ENCODE measurements at places on chromosomes 7 and 10.

GRCh38 chr7:141978351-141978750, 4.8 kb upstream of the TAS2R38 start:
- H3K4me1 ChIP-seq: peaks cover 5% of the 10 kb centered on the region
- DNase-seq: no peak
- no peaks in the 10 kb centered on the region for H3K27me3 ChIP-seq
- H3K36me3 ChIP-seq: no peaks in the 10 kb centered on the region
- no peak overlapping the region for H3K27ac ChIP-seq

GRCh38 chr10:100965820-100966219, 3.5 kb upstream of the SEMA4G start:
- H3K27me3 ChIP-seq: no peaks in the 10 kb centered on the region
- no peak for DNase-seq
- H3K36me3 ChIP-seq: peaks cover 13% of the 10 kb centered on the region
- H3K4me1 ChIP-seq: peaks cover 8% of the 10 kb centered on the region
- no peak overlapping the region for H3K27ac ChIP-seq
- H3K4me3 ChIP-seq: no peak overlapping the region

DNA sequence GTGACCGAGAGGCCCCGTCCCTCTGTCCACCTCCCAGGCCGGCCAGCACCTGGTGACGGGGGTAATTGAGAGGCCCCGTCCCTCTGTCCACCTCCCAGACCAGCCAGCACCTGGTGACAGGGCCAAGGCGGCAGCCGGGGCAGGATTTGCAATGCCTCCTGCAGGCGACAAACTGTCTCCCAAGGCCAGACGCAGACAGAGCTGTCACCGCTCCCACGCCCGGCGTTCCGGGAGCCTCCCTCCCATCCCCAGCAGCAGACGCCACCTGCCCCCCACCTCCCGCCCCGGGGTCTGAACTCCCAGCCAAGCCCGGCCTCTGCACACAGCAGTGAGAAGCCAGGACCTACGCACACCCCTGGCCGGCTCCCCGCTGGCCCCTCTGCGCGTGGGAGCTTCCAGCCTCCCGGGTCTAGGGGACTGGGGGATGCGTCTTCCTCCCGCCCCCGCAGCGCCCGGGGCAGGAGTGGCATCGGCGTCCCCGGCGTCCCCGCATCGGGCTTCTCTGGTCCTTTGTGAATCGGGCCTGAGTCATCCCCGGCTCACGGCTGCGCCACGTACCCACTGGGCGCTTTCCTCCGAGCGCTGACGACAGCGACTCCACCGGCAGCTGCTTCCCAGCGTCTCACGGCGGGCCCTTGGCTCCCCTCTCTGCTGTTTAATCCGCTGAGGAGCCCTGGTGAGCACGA, 95.1 kb upstream of the DIP2C start:
- DNase-seq: peak; percentile 82
- peaks cover 28% of the 10 kb centered on the region for H3K27me3 ChIP-seq
- H3K36me3 ChIP-seq: no peaks in the 10 kb centered on the region
- H3K4me1 ChIP-seq: no peaks in the 10 kb centered on the region
- H3K27ac ChIP-seq: no peak overlapping the region

GRCh38 chr10:133134411-133135115, 25.5 kb upstream of the KNDC1 start:
- H3K27ac ChIP-seq: no peak overlapping the region
- peak; percentile 7 for DNase-seq
- no peaks in the 10 kb centered on the region for H3K27me3 ChIP-seq
- H3K4me3 ChIP-seq: no peak overlapping the region
- H3K4me1 ChIP-seq: no peaks in the 10 kb centered on the region

DNA sequence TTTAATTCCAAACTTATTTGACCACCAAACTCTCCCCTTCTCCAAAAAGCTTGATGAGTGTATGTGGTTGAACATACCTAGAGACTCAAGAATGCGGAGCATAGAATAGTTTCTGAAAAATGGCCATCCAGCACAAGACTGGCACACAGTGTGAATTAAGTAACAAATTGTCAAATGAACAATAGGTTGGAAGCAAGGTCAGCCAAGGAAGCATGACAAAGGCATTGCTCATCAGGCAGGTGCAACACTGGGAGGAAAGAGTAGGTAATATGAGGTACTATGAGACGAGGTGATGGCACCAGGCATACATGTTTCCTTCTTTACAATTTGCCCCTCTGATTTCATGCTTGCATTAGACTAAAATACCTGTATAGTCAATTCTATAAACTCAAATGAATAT, 73.7 kb downstream of the DKK1 start:
- DNase-seq: no peak
- H3K4me1 ChIP-seq: no peaks in the 10 kb centered on the region
- no peak overlapping the region for H3K4me3 ChIP-seq
- H3K27me3 ChIP-seq: no peaks in the 10 kb centered on the region

GRCh38 chr7:155181768-155182167, 111.6 kb downstream of the HTR5A start:
- peaks cover 15% of the 10 kb centered on the region for H3K27me3 ChIP-seq
- H3K4me1 ChIP-seq: no peaks in the 10 kb centered on the region
- no peak for DNase-seq
- H3K27ac ChIP-seq: no peak overlapping the region
- H3K36me3 ChIP-seq: peaks cover 13% of the 10 kb centered on the region

- H3K4me3 ChIP-seq: no peak overlapping the region
- H3K4me1 ChIP-seq: no peaks in the 10 kb centered on the region
- DNase-seq: no peak
- H3K36me3 ChIP-seq: peaks cover 13% of the 10 kb centered on the region
- H3K27me3 ChIP-seq: no peaks in the 10 kb centered on the region
- H3K27ac ChIP-seq: no peak overlapping the region
These were observed 36.5 kb upstream of the TMEM140 start for GRCh38 chr7:135111379-135111778.

DNA sequence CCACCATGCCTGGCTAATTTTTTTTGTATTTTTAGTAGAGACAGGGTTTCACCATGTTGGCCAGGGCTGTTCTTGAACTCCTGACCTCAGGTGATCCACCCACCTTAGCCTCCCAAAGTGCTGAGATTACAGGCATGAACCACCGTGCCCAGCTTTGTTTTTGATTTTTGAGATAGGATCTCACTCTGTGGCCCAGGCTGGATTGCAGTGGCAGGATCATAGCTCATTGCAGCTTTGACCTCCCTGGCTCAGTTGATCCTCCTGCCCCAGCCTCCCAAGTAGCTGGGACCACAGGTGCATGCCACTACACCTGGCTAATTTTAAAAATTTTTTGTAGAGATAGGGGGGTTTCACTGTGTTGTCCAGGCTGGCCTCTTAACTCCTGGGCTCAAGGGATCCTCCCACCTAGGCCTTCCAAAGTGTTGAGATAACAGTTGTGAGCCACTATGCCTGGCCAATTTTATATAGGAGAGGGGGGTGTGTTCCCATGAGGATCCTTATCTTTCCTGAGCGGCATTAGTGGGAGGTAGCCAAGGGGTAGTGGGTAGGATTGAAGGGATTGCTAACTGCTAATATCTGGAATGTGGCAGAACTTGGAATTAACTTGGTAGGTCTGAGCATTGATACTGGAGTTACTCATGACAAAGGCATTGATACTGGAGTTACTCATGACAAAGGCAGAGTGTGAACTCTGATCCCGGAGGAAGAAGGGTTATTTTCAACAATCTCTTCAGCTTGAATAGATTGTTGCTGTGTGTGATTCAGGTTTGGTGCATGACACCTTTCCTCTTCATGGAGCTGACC, 1.0 kb upstream of the NOLC1 start:
- peak overlapping the region; percentile 74 for H3K4me3 ChIP-seq
- peaks cover 74% of the 10 kb centered on the region for H3K36me3 ChIP-seq
- H3K27ac ChIP-seq: peak overlapping the region; percentile 98
- H3K27me3 ChIP-seq: no peaks in the 10 kb centered on the region
- DNase-seq: peak; percentile 18
- peaks cover 48% of the 10 kb centered on the region for H3K4me1 ChIP-seq

GRCh38 chr7:155215576-155216325, 81.9 kb upstream of the INSIG1 start:
- peaks cover 21% of the 10 kb centered on the region for H3K4me1 ChIP-seq
- no peak overlapping the region for H3K27ac ChIP-seq
- no peak overlapping the region for H3K4me3 ChIP-seq

- no peak overlapping the region for H3K4me3 ChIP-seq
- no peaks in the 10 kb centered on the region for H3K36me3 ChIP-seq
- no peaks in the 10 kb centered on the region for H3K27me3 ChIP-seq
- peak; percentile 24 for DNase-seq
- H3K27ac ChIP-seq: no peak overlapping the region
- no peaks in the 10 kb centered on the region for H3K4me1 ChIP-seq
These were observed 648.5 kb upstream of the LRRN3 start for GRCh38 chr7:110442381-110442837.

- no peaks in the 10 kb centered on the region for H3K27me3 ChIP-seq
- no peak for DNase-seq
- no peak overlapping the region for H3K4me3 ChIP-seq
- H3K27ac ChIP-seq: peak overlapping the region; percentile 50
These were observed 94.4 kb upstream of the INSIG1 start for GRCh38 chr7:155203059-155203881.

- H3K4me1 ChIP-seq: peaks cover 28% of the 10 kb centered on the region
- no peak for DNase-seq
- H3K4me3 ChIP-seq: no peak overlapping the region
- H3K36me3 ChIP-seq: peaks cover 13% of the 10 kb centered on the region
These were observed 65.0 kb downstream of the ZEB1 start for GRCh38 chr10:31383810-31384588.

DNA sequence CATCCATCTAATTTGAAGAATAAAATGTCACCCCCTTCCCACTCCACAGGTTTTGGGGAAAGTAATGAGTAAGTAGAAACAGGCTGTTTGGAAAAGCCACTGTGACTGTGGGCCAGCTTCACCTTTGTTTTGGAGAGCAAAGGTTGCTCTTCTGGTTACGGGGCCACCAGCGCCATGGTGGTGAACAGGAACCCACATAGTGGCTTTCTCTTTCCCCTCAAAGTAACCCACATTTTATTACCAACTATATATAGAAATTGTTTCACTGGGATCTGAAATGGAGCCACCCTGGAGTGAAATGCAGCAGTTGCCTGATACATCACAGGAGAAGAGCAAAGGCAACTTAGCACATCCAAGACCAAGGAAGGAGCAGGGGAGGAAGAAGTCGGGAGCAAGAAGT, 112.3 kb upstream of the EFCAB10 start:
- no peak overlapping the region for H3K27ac ChIP-seq
- H3K27me3 ChIP-seq: no peaks in the 10 kb centered on the region
- no peak for DNase-seq
- H3K4me3 ChIP-seq: no peak overlapping the region
- peaks cover 42% of the 10 kb centered on the region for H3K4me1 ChIP-seq

DNA sequence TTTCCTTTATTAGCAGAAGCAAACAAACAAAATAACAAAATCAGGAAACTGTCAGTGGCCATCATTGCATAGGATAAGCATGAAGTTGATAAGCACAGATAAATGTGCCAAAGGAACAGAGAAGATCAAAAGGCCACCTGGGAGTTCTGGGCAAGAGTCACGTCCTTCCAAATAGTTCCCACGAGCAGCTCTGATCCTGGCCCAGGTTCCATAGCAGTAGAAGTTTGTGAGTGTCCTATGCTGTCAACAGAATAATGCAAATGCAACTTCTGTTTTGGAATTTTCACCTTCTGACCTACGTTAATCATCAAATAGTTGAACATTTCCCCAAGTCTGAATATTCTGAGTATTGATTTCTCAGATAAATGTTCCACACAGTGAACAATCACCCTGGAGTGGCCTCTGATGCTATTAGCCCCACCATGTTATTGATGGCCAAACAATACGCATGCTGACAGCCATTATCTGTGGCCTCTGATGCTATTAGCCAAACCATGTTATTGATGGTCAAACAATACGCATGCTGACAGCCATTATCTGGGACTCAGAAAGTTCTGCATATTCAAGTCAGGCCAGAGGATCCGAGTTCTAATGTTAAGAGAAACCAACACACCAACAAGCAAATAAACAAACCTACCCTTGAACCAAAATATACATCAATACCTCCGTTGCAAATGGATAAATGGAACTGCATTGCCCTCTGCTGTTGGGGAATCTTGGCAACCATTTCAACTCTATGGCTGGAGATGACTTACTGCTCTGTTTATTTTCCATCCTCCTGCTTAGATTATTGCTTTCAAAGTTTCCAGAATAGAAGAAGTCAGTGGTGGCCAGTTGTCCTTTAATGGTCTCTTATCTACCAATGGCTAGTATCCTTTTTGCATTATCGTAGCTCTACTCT, 63.3 kb downstream of the MRC1 start:
- no peak overlapping the region for H3K27ac ChIP-seq
- H3K27me3 ChIP-seq: no peaks in the 10 kb centered on the region
- no peaks in the 10 kb centered on the region for H3K36me3 ChIP-seq
- H3K4me3 ChIP-seq: no peak overlapping the region
- H3K4me1 ChIP-seq: no peaks in the 10 kb centered on the region

DNA sequence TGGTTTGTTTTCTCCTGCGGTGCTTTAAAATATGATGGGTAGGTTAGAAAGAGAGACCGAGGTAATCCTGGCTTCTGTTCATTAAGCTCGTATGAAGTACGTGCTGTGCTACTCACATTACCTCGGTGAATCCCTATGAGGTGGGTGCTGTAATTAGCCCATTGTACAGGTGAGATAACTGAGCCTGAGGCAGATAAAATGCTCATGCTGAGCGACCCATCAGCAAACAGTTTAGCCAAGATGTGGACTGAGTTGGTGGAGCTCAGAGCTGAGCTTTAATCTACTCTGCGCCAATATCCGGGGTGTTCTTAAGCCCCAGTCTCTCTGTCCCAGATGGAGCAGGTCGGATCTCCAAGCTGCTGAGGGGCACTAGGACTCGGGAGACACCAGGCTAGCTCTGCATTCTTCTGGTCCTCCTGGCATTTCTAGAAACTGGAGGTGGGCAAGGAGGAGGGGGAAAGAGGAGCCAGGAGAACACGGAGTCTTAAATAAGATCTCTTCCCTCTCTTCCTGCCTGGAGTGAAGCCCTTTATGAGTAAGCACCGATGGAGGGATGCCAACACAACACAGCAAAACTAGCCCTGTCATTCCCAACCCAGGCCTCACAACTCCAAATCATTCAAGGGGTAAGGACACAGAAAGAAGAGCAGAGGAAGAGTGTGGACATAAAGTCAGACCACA, 458.5 kb downstream of the KCNMA1 start:
- H3K36me3 ChIP-seq: no peaks in the 10 kb centered on the region
- no peak for DNase-seq

DNA sequence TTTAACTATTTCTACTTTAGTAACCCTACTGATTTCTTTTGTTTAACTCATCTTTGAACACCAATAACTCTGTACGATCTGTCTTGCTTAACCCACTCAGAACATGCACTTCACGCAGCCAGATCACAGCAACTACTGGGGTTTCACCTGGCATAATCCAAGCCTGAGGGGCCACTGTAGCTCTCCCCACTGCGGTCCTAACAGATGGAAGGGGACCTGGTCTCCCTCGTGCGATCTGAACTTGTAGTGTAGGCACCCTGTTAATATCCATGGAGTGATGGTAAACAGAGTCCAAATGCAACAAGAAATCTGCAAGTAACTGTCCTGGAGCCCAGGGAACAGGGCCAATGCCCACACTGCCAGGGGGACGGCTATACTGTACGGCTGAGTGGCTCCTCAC, 45.5 kb downstream of the INSIG1 start:
- peaks cover 15% of the 10 kb centered on the region for H3K27me3 ChIP-seq
- no peaks in the 10 kb centered on the region for H3K36me3 ChIP-seq
- H3K4me1 ChIP-seq: peaks cover 14% of the 10 kb centered on the region

- peaks cover 15% of the 10 kb centered on the region for H3K36me3 ChIP-seq
- H3K4me1 ChIP-seq: no peaks in the 10 kb centered on the region
- no peak for DNase-seq
- no peaks in the 10 kb centered on the region for H3K27me3 ChIP-seq
- no peak overlapping the region for H3K27ac ChIP-seq
These were observed 49.3 kb upstream of the PRKAR1B start for GRCh38 chr7:776381-776780.

GRCh38 chr7:151175047-151175792, 7.7 kb upstream of the GBX1 start:
- no peak overlapping the region for H3K4me3 ChIP-seq
- DNase-seq: no peak
- H3K27me3 ChIP-seq: peaks cover 27% of the 10 kb centered on the region
- H3K27ac ChIP-seq: no peak overlapping the region
- no peaks in the 10 kb centered on the region for H3K36me3 ChIP-seq
